ENCODE measurements at places on chromosomes 5 and 9.

GRCh38 chr5:107653685-107654084, 17.1 kb downstream of the EFNA5 start:
- no peak for DNase-seq

GRCh38 chr5:167929841-167930240, 361.6 kb upstream of the WWC1 start:
- no peak for DNase-seq

GRCh38 chr9:99478469-99479027, 256.5 kb downstream of the SEC61B start:
- no peak for DNase-seq

DNA sequence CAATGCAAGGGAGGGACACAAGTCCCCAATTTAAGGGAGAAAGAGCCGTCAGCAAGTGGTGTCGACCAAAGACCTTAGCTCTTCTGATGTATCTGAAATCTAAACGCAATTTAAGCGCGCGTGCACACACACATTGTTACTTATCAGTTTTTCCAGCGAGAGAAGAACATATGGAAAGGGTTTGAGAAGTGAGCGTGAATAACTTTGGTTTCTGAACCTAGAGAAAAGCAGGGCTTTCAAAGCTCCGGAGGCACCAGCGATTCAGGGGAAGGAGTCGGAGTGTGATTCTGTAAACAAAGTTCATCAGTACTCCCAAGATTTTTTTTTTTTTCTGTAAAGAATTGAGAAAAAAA, 191.8 kb downstream of the MEF2C start:
- DNase-seq, result no peak

All from EH (cell line).